ENCODE measurements at places on chromosomes 12 and 14.

GRCh38 chr12:57522887-57523705 is 472 bp downstream of the MBD6 start:
- no peak for DNase-seq

DNA sequence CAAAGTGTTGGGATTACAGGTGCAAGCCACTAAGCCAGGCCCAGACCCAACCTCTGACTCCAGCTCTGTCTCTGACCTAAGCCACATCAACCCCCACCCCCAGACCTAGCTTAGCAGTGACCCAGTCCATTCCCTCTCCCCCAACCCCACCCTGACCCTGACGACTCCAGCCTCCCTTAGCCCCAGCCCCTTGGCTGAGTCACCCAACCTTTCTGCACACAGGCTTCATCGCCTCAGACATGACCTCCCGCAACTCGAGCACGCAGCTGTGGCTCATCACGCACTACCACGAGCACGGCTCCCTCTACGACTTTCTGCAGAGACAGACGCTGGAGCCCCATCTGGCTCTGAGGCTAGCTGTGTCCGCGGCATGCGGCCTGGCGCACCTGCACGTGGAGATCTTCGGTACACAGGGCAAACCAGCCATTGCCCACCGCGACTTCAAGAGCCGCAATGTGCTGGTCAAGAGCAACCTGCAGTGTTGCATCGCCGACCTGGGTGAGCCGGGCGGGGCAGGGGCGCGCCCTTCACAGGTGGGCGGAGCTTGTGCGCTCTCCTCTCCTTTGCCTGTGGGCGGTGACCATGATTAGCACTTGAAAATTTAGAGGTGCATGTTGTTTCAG is 7.8 kb downstream of the ACVRL1 start:
- DNase-seq = no peak

- DNase-seq = no peak
Measured at GRCh38 chr12:57485695-57486094, 2.2 kb upstream of the MARS1 start.

DNA sequence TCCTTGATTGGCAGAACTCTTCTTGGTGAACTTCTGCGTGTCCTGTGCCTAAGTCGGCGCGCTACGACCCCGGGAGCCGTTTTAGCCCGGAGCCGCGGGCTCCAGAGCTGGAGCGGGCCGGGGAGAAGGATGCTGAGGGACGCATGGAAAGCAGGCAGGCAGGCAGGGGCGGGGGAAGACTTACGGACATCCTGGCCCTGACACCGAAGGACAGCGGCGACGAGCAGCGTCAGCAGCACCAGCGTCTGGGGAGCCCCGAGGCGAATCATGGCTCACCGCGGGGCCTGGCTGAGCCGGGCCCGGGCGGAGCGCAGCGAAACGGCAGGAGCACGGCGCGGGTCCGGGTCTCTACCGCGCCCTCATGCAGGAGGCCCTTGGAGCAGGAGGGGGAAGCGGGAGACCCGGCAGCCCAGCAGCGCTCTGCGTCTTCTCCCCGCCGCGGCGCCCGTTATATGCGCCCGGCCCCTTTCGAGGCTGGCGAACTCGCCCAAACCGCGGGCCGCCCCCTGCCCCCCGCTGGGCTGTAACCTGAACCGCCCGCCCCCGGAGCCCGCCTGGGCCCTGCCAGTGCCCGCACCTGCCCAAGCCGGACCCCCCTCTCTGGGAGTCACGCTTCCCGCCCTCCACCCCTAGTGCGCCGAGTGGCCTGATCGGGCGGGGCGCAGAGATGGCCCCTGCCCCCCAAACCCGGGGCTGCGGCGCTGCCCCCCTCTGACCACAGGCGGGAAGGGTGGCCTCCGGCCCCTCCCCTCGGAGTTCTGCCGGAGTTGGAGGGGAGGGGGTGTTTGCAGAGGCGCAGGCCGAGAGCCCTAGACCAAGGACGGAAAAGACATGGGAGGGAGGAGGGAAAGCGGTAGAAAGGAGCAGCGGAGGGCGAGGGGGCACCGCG is at the start of gene COL2A1:
Gene COL2A1 (minus strand): TSS at position 424 of the 889 bp plus-strand sequence. CDS start 155 bp downstream, at position 269.
- no peak for DNase-seq

GRCh38 chr14:95326987-95327386 is 7.3 kb upstream of the CLMN start:
- no peak for DNase-seq

- DNase-seq = no peak
Measured at GRCh38 chr12:57541717-57542116, 5.3 kb downstream of the DCTN2 start.

DNA sequence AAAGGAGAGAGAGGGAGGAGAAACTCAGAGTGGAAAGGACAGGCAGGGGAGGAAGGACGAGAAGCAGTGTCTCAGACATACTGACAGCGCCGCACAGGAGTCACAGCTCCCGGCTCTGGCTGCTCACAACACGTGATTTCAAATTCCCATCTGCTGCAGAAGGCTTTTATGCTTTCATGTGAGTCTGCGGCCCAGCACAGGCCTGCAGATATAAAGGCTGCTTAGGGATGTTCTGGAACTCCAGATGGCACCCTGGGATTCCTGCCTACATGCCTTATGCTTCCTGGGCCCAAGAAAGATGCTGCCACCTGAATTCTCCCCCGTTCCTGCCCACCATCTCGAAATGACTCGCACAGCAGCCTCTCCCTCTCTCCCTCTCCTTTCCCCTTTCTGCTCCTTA is 89.6 kb downstream of the NUAK1 start:
- DNase-seq = no peak

DNA sequence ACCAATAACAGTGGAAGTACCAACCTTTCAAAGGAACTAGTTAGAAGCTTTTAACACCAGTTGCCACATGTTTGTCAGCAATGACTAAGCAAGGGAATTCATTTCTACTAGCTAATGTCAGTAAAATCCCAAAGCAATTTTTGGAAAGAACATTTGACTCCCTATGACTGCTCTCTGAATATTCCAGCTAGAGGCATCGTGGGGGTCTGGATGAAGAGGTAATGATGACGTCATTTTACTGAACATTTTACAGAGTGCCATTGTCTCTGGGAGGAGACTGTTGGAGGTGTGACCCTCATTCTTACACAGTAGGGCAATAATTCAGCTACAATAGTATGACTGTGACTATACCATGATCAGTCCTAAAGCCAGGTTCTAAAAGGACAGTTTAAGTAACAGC is 204.8 kb downstream of the ITPR2 start:
- DNase-seq = no peak

DNA sequence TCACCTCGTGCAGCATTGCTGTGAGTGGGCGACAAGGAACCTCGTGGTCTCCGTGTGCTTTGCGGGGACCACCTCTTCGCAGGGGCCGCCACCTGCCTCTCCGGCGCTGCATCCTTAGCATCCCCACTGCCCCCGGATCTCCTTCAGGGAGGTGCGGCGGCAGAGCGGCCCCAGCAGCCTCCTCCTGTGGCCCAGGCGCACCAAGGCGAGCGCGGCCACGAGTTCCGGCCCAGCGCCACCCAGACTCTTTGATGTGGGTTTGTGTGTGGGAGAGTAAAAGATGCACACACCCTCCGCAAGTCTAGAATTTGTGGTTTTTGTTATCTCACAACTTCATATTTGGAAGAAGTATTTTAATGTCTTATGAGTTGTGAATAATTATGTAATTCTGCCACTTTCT is 118.8 kb upstream of the DIO3 start:
- no peak for DNase-seq

DNA sequence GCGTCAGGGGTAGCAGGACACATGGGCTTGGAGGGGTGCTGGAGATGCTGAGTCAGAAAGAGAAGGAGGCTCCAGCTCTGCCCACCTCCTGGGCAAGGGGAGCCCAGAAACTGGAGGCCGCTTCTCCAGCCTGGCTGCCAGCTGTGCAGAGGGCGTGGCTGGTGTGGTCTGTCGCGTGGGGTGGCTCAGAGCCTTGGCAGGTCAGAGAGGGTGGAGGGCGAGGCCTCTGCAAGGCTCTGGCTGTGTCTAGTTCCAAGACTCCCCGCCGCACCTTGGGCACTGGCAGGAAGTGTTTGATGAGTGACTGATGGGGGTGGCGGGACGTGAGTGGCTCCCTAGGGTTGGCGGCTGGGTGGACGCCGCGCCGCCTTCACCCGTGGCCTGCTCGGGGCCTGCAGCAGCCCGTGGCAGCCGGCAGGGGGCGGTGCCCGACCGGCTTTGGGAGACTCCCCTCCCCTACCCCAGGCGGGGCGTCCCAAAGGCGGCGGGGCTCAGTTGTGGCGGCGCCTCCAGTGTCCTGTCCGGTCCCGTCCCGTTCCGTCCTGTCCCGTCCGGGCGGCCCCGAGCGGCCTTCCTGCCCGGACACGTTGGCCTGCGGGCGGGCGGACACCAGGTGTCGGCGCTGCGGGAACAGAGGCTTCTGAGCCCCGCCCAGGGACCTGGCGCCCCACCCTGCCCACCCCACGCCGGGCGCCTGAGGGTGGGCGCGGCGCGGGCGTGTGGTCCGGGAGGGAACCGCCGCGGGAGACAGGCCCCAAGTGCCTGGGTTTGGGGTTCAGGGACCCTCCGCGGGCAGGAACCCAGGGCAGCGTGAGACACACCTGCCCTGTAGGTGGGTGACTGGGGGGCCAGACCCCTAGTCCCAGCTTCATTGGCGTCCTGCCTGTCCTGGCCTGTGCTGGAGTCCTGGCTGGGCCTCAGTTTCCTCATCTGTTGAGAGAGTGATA is 39.7 kb downstream of the KRT80 start:
- no peak for DNase-seq

GRCh38 chr12:51687177-51687576 is 96.1 kb downstream of the SCN8A start:
- no peak for DNase-seq

DNA sequence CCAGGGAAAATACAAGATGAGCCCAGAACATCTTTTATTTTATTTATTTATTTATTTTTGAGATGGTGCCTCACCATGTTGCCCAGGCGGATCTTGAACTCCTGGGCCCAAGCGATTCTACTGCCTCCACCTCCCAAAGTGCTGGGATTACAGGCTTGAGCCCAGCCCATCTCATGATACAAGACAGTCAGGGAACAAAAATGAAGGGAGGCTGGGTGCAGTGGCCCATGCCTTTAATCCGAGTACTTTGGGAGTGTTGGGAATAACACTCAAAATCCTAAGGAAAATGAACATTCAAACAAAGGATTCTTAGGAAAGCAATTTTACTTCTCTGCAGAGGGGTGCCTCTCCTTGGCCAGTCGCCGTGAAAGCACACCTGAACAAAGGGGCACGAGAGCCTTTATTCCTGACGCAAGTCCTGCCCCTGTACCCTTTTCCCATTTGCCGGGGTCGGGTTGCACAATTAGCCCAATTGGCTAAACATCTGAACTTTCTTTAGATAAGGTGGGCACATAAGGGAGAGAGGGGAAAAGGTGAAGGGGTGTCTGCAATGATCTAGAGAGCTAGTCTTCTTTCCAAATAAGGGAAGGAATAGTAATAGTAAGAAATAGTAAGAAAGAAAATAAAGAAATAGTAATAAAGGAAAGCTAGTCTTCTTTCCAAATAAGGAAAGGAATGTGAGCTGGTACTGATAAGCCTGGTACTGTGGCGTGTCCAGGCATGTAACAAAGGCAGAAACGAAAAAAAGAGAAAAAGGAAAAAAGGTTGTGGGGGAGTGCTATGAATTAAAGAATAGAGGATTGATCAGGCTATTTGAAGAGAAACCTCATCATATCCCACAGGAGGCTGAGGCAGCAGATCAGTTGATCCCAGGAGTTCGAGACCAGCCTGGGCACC is 13.4 kb downstream of the NCAPD2 start:
- DNase-seq = no peak

GRCh38 chr12:47987411-47988072 is 16.7 kb downstream of the COL2A1 start:
- no peak for DNase-seq

DNA sequence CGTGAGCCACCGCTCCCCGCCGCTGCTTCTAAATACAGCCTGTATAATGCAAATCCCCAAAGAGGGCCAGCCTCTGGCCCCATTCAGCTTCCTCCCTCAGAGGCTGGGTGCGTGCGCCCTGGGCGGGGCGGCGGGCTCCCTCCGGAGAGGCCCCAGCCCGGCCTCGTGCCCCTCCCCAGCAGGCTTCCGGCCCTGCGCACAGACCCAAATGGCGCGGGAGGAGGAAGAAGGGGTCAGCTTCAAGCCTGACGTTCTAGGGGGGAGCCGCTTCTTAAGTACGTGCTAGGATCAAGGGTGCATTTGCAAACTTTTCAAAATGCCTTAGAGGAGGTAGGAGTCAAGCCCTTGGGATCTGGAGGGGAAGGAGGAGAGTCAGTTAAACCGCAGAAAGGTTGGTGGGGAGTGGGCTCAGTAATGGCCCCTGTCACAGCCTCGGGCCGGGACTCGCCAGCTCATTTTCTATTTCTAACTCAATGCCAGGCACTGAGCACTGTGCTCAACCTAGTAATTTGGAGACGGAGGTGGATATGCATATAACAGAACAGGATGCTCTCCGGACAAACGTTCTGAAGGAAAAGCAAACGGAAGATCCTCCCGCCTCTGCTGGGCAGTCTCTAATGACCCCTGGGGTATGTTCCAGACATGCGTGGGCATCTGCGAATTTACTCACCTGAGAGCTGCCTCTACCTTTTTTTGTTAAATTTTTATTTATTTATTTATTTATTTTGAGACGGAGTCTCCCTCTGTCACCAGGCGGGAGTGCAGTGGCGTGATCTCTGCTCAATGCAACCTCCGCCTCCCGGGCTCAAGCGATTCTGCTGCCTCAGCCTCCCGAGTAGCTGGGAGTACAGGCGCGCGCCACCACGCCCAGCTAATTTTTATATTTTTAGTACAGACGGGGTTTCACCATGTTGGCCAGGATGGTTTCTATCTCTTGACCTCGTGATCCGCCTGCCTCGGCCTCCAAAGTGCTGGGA is 32.3 kb downstream of the NINJ2 start:
- DNase-seq = no peak

GRCh38 chr14:99351166-99352007 is 79.4 kb upstream of the BCL11B start:
- no peak for DNase-seq

DNA sequence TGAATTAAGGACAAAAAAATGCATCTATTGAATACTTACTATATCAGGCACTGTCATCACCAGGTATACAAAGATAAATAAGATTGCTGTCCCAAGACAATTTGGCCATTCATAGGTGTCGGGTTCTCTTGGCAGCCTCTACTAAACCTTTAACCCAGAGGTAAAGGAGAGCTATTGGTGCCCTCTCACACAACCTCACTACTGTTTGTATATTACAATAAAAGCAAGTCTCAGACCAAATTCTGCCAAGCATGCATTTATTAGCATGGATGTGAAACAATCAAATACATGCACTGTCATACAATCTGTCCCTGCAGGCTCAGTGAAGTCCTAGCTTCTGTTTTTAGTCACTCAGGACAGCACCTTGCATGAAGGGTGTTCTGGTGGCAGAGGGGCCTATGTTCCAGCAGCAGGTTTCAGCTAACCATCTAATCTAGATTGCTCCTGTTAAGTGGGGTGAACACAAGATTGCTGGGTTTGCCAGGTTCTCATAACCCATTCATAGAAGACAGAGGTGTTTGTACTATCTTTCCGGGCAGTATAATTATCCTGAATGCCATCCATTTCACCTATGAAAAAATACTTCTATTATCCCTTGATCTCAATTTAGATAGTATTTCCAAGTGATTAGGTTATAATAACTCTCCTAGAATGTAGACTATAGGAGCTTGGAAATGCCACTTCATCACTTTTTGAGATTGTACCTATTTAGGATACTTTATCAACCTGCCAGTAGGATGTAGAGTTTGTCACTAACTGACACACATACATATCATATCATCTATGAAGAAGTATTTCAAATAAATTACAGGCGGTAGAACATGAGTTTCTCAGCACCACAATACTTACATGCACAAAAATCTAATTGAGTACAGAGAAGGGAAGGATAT is 254.0 kb upstream of the KRR1 start:
- no peak for DNase-seq

- no peak for DNase-seq
Measured at GRCh38 chr14:89719366-89720075, 235.0 kb downstream of the EFCAB11 start.

Data from brain pericyte (primary cell).